Esophagus squamous epithelium (tissue), 5 donors: ENCODE measurements at places on chromosomes 11 and 22.

- DNase-seq, result no peak
Observed at GRCh38 chr11:115133475-115134209, 370.6 kb downstream of the CADM1 start.

- DNase-seq, result no peak
Observed at GRCh38 chr11:32385998-32386397, 49.3 kb downstream of the WT1 start.

DNA sequence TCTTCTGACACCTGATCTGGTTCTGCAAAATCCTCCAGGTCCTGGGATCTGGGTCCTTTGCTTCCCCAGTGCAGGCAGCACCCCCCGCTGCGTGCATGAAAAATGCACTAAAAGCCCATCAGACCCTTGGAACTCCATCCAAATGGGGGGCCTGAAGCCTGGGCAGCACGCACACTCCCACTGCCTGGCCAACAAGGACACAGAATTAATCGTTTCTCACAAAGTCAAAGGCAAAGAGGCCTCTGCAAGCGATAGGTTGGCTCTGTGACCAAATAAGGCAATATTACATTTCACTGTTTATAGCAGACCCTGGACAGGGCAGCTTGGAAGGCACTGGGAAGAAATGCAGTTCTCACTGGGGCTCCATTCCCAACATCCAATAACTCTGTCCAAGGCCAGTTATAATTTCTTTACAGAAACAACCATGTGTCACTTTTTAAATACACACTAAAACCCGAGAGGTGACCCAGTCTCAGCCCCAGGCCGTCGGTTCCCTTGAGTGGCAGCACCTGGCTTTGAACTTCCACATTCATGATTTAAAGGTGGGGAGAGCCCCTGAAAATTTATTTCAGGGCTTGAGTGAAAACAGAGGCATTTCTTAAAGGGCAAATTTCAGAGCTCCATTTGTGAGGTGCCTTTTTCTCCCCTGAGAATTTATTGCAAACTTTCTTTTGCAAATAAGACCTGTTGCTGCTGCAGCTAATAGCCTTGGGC, 114.4 kb upstream of the ANO1 start:
- DNase-seq, result no peak

GRCh38 chr11:127639916-127640315, 639.3 kb upstream of the KIRREL3 start:
- no peak for DNase-seq

- DNase-seq, result no peak
Observed at GRCh38 chr22:23773483-23774113, 949 bp downstream of the MMP11 start.

DNA sequence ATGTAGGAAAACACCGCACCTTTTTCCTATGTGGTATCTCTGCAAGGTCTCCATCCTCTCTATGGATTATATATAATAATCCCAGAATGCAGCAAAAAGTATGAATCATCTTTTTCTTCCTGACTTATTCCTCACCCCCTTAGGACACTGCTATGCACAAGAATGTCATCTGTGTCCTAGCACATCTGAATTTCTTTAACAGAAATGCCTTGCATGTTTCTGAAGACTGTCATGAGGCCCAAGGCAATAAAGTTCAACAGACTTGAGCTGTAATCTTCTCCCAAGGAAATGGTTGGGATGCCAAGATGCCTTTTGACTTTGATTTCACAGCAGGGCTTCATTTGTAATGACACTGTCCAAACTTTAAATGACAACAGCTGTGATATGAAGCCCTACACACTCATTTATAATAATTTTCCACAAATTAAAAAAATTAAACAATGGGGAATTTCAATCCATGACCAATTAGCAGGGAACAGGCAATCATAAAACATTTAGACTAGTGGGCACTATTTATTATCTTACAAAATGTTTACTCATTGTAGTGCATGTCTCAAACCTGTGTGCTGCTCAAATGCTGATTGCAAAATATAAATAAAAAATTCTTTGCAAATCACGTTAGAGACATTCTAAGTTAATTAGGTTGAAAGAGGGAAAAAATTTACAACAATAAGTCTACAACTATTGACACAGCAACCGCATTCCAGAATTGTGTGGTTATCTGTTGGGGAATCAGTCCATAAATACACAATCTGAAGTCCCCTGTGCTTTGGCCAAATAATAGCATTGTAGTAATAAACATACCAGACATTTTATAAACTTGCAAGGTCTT, 242.3 kb downstream of the SWAP70 start:
- no peak for DNase-seq

- DNase-seq, result no peak
Observed at GRCh38 chr22:24485170-24485569, 10.0 kb upstream of the UPB1 start.

- no peak for DNase-seq
Observed at GRCh38 chr22:42078469-42079318, 806 bp upstream of the SMDT1 start.

- no peak for DNase-seq
Observed at GRCh38 chr11:6505577-6506240, 8.6 kb downstream of the DNHD1 start.

DNA sequence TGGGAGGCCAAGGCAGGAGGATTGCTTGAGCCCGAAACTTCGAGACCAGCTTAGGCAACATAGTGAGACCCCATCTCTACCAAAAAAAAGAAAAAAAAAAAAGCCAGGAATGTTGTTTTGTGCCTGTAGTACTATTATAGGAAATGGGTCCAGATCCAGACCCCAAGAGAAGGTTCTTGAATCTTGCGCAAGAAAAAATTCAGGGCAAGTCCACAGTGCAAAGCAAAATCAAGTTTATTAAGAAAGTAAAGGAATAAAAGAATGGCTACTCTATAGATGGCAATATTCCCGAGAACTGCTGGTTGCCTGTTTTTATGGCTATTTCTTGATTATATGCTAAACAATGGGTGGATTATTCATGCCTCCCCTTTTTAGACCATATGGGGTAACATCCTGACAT, 51.2 kb upstream of the RDX start:
- no peak for DNase-seq

GRCh38 chr11:3208272-3208671, 10.3 kb downstream of the MRGPRG start:
- DNase-seq, result no peak
